Esophagus mucosa (tissue), 1 donor: ENCODE measurements at places on chromosomes 5 and 9. TPM values are rescaled to one million over a fixed set of nuclear protein-coding genes. Genes with fewer than 3 reads are reported as not detected.

SARDH gene
- 0.12 TPM for total RNA-seq

- ATAC-seq = no peak
These were observed 27.7 kb downstream of the HMGCR start for GRCh38 chr5:75364571-75365280.

GRCh38 chr5:167995844-167996425, 295.5 kb upstream of the WWC1 start:
- ATAC-seq = peak; percentile 77

- no peak for ATAC-seq
These were observed 162.2 kb downstream of the ENC1 start for GRCh38 chr5:74478328-74478727.

GRCh38 chr9:89444274-89444673, 53.6 kb downstream of the SEMA4D start:
- ATAC-seq = no peak

DNA sequence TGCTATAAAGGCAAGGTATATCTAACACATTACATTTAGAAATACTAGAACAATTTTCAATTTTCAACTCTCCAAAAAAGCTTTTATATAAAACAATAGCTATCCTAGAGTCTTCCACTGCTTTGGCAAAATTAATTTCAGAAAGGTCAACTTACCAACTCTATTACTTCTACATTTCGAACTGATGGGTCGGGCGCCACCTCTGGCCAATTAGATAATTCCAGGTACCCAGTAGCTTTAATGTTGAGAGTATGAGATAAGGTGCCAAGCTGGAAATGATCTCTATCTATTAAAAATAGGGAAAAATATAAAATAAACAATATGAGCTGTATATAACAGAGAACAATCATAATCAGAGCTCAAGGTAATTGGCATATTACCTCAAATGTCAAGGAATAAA, 166.6 kb downstream of the AP3B1 start:
- ATAC-seq = no peak

DNA sequence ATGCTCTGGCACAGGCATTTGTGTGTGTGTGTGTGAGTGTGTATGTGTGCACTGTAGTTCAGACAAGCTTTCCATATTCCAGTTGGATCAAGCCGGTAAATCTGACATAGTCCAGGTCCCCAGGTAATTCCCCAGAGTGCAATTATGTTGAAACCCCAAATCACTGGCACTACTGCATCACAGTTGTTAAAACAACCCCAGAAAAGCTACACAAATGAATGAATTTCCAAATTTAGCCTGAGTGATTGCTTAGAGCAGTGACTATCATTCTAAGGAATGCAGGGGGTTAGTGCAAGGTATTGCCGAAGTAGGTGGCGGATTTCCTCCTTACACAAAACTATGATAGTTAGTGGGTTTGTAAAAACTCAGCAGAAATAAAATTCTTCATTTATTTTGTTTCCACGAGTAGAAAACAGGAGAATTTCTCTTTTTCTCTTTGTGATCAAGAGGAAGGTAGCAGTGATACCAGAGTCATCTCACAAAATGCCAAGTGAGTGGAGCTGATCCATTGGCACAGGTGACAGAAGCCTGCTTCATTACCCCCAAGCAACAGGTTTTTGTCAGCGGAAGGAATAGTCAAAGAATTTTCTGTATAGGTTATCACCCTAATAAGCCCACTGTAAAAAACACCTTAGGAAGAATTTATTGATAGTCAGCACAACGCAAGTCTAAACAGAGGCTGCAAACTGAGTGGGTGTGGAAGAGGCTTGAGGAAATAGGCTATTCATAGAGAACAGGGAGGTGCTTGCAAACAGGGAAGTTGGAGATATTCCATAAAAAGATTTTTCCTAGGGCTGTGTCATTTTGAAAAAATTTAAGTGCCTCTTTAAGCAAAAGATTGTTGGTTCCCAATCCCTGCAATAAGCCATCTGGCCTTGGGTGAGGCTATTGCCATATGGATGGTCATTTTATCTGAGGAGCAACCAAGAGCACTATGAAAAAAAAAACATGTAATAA, 385.1 kb downstream of the CHSY3 start:
- ATAC-seq = peak; percentile 93

GRCh38 chr9:134536101-134536900, 105.3 kb upstream of the COL5A1 start:
- no peak for ATAC-seq

PCDHB16 gene
- total RNA-seq = 0.48 TPM

DNA sequence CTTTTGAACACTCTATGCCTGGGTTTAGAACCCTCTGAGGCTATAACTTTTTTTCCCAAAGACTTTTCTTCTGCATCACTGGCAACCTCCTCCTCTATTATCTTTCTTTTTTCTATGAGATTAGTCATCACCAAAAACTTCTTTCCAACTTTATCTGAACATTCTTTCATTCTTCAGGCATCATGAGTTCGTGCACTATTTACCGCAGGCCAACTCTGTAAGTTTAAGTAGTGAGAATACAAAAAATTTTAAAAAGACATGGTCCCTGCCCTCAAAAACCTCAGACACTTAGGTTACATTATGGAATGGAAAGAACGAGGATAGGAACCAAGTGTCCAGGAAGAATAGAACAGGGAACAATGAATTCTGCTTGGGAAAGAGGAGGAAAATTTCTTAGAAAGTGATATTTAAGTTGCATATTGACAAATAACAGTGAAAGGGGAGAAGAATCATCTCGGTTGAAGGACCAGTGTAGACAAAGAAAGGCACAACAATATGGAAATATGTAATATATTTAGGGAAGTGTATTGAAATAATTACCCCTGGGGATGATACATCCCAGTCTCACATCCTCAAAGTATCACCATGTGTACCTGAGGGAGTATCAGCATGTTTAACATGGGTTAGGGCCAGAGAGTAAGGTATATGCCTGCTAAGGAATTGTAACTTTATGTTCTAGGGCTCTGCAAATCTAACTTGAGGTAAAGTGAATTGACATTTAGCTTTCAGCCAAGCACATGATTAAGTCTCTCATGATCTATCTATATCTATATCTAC, 196.5 kb upstream of the NREP start:
- ATAC-seq = no peak

GRCh38 chr5:106415541-106415940, 1255.2 kb downstream of the EFNA5 start:
- ATAC-seq = no peak

DNA sequence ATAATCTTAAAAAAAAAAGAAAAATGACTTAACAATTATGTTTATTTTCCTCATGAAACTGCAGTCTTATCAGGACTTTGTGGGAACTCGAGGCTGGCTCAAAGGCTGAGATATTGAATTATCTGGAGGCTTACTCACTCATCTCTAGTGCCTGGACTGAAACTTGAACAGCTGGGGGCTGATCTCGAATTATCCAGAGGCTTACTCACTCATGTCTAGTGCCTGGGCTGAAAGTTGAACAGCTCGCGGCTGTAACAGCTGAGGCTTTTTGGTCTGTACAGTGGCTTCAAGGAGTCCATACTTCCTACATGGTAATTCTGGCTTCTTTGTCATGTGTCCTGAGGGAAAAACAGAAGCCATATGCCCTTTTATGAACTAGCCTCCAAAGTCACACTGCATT, 371.9 kb downstream of the CETN3 start:
- no peak for ATAC-seq

CBY3 gene
- not detected for total RNA-seq

CAVIN4 gene
- total RNA-seq = 0.08 TPM

- ATAC-seq = no peak
These were observed 627.3 kb upstream of the NUDT12 start for GRCh38 chr5:104189909-104190308.

GRCh38 chr5:16492398-16493140, 27.0 kb upstream of the ZNF622 start:
- no peak for ATAC-seq
